ENCODE measurements at places on chromosomes 16 and 17.

DNA sequence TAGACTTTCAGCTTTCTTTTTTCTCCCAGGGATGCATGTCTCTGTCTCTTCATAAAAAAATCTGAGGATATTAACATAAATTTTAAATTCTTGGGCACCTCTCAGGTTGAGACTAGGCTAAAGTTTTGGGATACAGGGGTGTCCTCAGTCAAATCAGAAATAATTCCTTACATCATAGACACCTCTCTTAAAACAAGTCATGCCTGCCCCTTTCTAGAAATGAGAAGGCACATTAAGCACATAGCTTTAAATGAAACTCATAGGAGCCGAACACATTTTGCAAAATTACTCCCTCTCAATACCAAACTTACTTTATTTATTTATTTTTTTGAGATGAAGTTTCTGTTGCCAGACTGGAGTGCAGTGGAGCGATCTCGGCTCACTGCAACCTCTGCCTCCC, 67.3 kb upstream of the BCAR1 start:
- DNase-seq = no peak

- DNase-seq = no peak
Measured at GRCh38 chr17:65418622-65419021, 142.8 kb downstream of the AXIN2 start.

GRCh38 chr17:19583871-19584270, 50.2 kb downstream of the SLC47A1 start:
- DNase-seq = no peak

GRCh38 chr16:24477492-24477891, 61.9 kb upstream of the RBBP6 start:
- DNase-seq = no peak

- no peak for DNase-seq
Measured at GRCh38 chr17:80987941-80988461, 3.6 kb upstream of the CHMP6 start.

DNA sequence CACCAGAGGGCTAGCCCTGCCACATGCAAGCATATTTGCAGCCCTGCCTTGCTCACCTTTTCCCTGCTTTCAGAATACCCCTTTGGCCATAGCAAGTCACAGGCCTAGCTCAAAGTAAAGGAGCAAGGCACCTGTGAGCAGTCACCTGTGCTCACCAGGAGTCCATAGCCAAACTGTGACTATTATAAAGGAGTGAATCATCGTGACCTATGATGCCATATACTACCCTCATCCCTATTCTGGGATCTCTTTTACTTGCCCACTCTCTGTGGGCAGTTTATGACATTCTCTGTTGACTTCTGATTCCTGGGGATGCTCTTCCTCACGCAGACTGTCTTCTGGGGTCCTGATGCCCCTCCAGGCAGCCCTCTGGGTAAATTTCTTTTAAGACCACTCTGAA, 200.5 kb upstream of the NLRP1 start:
- DNase-seq = no peak

GRCh38 chr17:61981323-61981722, 53.5 kb upstream of the INTS2 start:
- no peak for DNase-seq

- no peak for DNase-seq
Measured at GRCh38 chr16:24955975-24956731, 59.0 kb downstream of the ARHGAP17 start.

DNA sequence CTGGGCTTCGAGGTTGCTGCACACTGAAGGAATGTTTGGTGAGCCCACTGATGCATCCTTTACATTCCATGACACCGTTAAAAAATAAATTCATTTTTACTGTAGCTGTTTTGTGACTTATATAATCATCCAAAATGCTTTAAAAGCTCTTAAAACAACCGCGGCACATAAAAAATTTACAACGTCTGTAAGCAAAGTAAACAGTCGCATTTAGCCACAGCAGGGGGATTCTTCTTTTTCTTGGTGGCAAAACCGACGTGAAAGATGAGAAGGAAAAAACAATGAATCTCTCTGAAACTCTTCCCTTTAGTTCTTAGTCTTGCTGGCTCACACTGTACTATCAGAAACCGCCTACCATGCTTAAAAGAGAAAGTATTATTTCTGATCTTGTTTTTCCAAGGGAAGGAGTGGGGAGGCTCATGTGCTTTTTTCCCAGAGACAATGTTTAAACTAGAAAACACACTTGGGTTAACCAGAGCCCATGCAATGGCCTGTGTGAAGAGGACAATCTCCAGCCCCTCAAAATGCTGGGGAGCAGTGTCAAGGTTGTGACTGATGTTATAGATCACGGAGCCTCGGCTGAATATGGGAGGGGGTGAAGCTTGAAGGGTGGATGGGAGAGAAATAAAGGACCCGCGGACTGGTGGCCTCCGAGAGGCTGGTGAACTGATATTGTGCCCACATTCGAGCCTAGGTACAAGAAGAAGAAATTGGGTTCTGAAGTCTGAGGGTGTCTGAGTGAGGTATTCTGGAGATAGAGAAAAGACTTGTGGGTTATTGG, 91.1 kb downstream of the IRF8 start:
- no peak for DNase-seq

GRCh38 chr16:69513180-69513966, 52.4 kb upstream of the NFAT5 start:
- DNase-seq = no peak

- DNase-seq = no peak
Measured at GRCh38 chr17:74599023-74599399, 6.9 kb upstream of the CD300LD start.
